ENCODE measurements at places on chromosomes 5 and 9.
A peak's percentile ranks its signal among the peaks of the same experiment; 100 is the strongest.

- no peak for DNase-seq
These were observed 41.8 kb upstream of the GABBR2 start for GRCh38 chr9:98750364-98751060.

DNA sequence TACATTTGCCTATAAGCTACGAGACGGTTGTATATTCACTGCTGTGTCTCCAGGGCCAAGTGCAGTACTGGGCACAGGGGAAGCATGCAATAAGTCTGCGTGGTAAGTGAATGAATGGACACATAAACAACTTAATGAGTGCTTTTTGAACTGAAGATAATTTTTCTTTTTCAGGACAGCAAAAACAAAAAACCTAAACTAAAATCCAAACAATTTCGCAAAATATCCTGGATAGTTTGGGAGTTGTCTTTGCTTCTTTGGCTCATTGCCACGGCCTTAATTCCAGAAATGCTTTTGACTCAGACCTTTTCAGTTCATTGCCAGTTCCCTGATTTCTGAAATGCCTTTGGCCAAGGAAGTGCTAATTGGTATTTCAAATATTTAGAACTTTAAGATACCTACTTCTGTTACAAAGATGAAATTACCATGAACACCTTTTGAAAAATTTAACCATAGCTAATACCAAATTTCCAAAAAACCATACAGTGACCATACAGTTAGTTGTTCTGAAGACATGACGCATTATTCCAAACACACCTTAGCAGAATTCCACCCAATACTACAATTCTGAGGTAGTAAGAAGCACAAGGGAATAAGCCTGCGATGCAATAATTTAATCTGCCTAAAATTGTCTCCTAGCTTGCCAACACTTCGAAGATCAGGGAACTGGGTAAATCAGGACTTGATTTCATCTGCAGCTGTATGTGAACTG lies 42.8 kb downstream of the TEK start:
- DNase-seq, result no peak

GRCh38 chr5:125236981-125237380 lies 490.5 kb upstream of the ZNF608 start:
- no peak for DNase-seq

DNA sequence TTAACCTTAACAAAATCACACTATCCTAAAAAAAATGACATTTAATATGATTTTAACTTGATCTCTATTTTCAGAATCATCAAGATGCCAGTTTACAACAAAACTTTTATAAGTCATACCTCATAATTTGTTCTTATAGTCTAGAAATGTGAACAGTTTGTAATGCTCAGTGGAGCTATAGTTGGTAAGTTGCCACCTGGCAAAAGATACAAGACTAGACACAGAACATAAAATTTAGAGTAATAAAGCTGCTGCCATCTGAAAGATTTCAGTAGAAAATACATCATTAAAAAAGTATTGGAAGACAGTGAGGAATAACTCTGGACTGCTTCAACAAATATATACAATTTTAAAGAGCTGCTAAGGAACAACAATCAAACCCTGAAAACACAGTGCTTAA lies 233.8 kb downstream of the GABRG2 start:
- DNase-seq, result no peak

DNA sequence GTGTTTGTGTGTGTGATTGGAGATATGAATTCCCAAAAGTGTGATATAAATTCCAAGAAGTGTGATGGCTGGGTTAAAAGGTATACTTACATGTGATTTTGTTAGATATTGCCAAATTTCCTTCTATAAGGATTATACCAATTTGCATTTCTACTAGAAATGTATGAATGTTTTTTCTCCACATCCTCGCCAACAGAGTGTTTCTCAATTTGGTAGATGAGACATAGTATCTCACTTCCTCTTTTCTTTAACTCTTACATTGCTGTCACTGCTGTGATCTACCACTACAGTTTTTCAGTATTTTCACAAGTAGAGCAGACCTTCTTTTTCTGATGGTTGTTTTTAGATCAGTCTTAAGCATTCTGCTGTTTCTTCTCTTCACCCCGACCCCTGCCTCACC lies 111.3 kb downstream of the FER start:
- DNase-seq, result no peak

DNA sequence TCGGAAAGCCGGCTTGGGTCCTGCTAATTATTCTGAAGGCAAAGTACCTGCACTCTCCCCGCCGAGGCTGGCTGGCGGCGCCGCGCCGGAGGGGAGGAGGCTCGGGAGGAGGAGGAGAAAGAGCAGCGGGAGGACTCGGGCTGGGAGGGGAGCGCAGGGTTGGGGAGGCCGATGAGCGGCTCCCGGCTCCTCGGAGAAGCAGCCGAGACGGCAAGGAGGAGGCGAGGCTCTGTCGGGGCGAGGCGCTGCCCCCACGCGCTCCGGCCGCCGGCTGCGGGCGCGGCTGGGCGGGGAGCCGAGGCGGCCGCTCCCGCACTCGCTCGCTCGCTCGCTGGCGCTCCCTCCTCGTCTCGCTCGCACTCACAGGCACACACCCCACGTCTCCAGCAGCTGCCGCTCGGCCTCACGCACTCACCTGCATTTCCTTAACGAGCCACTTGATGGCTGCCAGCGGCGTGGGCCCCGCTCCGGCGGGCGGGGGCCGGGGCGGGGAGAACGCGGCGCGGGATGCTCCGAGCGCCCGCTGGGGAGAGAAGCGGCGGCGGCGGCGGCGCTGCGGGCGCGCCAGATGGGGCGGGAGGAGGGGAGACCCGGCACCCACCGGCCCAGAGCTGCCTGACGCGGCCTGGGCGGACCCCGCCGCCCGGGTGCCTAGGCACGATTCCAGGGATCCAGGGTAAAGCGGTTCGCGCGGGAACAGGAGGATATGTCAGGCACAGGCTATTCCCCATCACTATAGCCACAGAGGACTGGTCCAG lies at the start of gene PTPRD:
TSS of gene PTPRD (minus strand) at position 362 of the 758 bp plus-strand sequence.
- DNase-seq, result peak; percentile 3

GRCh38 chr5:126846744-126847455 lies 70.0 kb downstream of the LMNB1 start:
- no peak for DNase-seq

DNA sequence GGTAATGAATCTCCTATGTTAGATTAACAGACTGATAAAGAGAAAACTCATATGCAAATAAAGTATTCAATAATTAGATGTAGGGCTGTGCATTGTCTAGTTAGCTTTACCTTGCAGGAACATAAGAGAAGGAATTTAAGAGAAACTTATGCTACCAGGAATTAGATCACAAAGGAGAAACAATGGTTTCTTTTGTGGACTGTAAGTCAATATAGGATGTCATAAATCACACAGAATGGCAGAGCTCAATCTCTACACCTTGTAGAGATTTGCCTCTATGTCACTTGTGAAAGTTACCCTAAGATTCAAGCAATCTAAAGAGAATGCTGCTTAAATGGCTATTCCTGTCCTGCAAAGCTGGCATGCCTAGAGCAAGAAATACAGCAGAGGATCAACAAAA lies 26.0 kb downstream of the SLCO4C1 start:
- DNase-seq, result no peak

DNA sequence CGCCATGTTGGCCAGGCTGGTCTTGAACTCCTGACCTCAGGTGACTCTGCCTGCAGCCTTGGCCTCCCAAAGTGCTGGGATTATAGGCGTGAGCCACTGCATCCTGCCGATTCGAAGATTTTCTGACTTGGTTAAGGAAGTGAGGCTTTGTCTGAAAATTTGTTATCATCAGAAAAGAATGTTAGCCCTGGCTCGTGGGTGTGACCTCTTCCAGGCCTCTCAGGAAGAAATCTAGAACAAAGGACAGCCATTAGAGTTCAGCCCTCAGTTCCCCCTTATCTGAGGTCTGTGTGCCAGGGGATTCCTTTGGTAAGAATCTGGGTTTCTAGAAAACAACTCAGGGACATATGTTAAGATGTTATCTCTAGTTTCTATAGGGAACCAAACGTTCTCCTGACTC lies 6.2 kb downstream of the OR2S2 start:
- no peak for DNase-seq

- DNase-seq, result no peak
These were observed 95.1 kb upstream of the CCNG1 start for GRCh38 chr5:163342306-163342705.

DNA sequence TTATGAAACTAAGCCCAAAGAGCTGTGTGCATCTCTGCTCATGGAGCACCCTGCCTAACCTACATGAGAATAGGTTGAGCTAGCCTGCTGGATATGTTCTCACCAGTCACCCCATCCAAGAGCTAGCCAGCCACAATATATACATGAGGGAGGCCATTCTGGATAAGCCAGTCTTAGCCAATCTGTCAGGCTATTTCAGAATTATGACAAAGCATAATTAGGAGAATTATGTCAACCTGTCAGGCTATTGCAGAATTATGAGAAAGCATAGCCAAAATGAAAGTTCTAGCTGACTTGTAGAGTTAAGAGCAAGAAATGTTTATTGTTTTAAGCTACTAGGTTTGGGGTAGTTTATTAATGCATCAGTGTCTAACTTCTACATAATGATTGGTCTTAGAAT lies 189.8 kb downstream of the WDR70 start:
- DNase-seq, result no peak

DNA sequence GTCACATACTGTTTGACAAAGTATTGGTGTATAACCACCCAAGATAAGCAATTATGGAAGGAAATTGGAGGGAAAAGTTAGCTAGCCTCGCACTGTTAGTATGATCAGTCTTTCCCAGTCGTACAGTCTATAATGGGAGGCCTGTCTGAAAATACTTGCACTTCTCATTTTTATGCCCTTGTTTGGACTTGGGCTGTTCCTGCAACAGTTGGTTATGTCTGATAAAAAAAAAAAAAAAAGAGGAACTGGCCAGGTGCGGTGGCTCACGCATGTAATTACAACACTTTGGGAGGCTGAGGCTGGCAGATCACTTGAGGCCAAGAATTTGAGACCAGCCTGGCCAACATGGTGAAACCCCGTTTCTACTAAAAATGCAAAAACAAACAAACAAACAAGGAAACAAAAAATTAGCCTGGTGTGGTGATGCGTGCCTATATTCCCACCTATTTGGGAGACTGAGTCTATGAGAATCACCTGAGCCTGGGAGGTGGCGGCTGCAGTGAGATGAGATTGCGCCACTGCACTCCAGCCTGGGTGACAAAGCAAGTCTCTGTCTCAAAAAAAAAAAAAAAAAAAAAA lies 58.3 kb upstream of the ANKRD33B start:
- no peak for DNase-seq

GRCh38 chr5:6522331-6522730 lies 73.7 kb downstream of the UBE2QL1 start:
- no peak for DNase-seq

DNA sequence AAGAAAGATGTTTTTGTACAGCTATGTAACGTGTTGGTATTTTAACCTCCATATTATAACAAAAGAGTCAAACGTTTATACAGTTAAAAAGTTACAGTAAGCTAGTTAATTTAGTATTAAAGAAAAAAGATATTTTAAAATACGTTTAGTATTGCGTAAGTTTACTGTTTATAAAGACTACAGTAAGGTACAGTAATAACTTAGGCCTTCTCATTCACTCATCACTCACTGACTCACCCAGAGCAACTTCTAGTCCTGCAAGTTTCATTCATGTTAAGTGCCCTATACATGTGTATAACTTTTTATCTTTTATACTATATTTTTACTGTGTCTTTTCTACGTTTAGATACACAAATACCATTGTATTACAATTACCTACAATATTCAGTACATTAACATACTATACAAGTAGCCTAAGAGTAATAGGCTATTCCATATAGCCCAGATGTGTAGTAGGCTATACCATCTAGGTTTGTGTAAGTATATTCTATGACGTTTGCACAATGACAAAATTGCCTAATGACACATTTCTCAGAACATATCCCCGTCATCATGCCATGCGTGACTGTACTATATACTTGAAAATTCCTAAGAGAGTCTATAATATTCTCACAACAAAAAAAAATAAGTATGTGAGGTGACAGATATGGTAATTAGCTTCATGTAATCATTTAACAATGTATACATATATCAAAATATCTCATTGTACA lies 33.8 kb downstream of the ERP44 start:
- DNase-seq, result no peak

- no peak for DNase-seq
These were observed 46.1 kb upstream of the CLPTM1L start for GRCh38 chr5:1390861-1391600.

DNA sequence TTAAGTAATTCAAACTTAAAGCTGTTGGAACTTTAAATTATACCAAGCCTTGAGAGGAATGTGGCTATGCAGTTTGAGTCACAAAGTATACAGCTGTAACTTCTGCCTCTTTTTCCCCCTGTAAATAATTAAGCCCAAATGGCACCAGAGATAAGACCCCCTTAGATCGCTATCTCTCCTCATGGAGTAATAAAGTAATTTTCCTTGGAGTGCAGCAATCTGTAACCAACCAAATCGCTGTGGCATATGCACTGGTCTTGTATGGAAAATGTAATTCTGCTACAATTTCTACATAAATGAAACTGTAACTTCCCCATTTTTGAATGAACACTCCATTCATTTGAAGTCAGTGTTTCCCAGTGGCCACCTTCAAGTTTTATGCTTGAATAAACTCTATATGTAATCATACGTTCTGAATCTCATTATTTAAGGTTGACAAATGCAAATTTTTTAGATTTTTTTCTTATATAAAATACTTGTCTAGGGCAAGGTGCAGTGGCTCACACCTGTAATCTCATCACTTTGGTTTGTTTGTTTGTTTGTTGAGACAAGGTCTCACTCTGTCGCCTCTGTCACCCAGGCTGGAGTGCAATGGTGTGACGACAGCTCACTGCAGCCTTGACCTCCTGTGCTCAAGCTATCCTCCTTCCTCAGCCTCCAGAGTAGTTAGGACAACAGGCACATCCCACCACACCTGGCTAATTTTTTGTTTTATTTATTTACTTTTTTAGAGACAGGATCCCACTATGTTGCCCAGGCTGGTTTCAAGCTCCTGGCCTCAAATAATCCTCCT lies 12.3 kb downstream of the SUSD1 start:
- DNase-seq, result no peak

- DNase-seq, result no peak
These were observed 456.7 kb downstream of the TLE4 start for GRCh38 chr9:80028501-80028900.

GRCh38 chr5:966345-966710 lies 42.3 kb upstream of the NKD2 start:
- DNase-seq, result no peak

DNA sequence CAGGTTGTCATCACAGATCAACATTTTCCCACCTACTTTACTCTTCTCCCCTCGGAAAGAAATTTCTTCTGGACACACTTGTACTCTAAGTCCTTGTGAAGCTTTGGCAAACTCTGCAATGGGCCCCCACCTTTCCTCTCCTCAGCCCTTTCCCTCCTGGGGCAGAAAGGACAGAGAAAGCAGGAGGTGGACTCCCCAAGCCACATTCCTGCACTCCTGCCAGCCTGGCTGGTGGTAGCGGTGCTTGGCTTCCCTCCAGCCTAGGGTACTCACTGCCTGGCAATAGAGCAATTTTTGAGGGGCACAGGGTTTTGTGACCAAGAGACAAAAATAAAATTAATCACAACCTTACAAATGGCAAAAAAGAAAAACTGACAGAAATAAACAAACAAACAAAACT lies 451.4 kb downstream of the ZSWIM6 start:
- no peak for DNase-seq
